ENCODE measurements at places on chromosomes 2 and 18.
A peak's percentile ranks its signal among the peaks of the same experiment; 100 is the strongest.

DNA sequence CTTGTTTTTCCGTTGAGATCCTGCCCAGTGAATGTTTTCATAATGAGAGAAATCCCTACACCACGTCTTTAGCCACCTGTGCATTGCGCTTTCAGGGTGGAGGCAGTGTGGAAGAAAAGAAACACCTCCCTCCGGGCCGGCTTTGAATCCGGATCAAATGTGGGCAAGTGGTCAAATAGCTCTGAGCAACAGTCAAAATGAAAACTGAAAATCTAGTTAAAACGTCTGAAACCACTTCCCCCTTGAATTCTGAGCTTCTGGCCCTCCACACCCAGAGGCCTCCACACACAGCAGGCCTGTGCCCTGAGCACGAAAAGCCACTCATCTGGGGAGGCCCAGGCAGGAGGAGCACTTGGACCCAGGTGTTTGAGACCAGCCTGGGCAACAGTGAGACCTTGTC, 263.6 kb upstream of the SALL3 start:
- DNase-seq = no peak

- no peak for DNase-seq
These were observed 414.6 kb downstream of the DLGAP1 start for GRCh38 chr18:4040391-4041092.

- no peak for DNase-seq
These were observed 33.1 kb upstream of the DTNA start for GRCh38 chr18:34676816-34677574.

DNA sequence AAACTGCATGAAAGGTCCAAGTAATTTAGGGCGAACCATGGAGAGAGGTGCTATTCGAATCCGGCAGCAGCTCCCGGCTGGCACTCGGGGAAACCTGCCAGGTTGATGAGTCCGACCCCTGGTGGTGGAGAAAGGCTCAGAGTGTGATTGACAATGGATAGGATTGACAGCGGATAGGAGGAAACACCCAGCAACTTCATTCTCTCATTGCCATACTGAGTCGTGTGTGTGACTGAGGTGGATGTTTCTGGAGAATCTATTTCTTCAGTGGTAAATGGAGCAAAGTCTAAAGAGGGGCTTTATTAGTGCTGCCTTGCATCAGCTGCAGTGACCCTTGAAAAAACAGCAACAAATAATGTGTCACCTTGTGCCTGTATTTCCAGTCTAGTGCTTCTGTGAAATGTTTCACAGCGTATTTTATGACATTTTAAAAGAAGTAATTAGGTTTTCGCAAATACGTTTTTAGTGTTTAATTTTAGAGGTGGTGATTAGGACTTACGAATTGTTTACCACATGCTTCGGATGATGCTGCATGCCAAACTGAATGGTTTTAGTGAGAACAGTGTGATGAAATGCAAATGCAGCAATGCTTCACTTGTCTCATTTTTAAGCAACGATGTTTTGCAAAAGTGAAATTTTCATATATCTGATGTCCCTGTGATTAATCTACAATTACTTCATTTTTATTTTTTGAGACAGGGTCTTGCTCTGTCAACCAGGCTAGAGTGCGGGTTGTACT, 102.0 kb downstream of the DCDC2C start:
- no peak for DNase-seq

- DNase-seq = no peak
These were observed 95.4 kb downstream of the HNMT start for GRCh38 chr2:138059487-138060300.

GRCh38 chr2:32375228-32375892, 18.5 kb downstream of the BIRC6 start:
- DNase-seq = no peak

DNA sequence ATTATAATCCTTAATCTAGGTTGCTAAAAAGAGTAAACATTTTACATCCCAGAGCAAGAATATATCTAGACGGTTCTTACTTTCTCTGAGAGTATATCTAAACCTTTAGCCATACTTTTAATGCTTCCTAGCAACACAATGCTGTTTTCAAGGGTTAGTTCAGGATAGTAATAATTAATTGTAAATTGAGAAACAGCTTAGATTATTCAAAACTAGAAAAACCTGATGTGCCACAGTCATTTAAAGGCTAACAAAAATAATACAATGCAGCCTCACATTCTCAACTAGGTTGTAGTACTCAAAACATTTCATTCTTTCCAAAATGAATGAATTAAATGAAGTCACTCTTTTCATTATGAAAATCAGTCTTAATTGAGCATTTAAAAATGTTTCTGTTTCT, 103.2 kb upstream of the OTX1 start:
- DNase-seq = peak; percentile 47

- no peak for DNase-seq
These were observed 4.7 kb downstream of the NMUR1 start for GRCh38 chr2:231525248-231526163.

- no peak for DNase-seq
These were observed 441.7 kb upstream of the SOX11 start for GRCh38 chr2:5250482-5250881.

DNA sequence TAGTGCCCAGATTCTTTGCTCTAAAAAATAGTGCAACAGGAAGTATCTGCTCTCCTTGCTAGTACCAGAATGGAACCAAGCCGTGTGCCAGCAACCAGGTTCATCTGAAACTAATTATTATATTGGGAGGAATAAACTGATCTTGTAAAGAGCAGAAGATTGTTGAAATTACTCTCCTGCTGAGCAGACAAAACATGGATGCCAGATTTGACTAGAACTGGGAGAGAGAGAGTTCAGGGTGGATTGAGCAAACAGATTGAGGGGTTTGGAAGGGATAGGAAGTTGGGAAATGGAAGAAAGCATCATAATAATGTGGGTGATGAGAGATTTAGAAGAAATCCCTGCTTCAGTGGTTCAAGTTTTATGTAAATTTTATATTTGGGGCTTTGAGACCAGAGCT, 160.1 kb upstream of the RASGRP3 start:
- DNase-seq = no peak

GRCh38 chr18:67876871-67877270, 360.4 kb upstream of the DSEL start:
- DNase-seq = no peak

- DNase-seq = no peak
These were observed 322.3 kb downstream of the KCNS3 start for GRCh38 chr2:18200771-18201170.

GRCh38 chr2:239724851-239725550, 300.1 kb downstream of the NDUFA10 start:
- no peak for DNase-seq

GRCh38 chr2:133166031-133166430, 402.2 kb downstream of the NCKAP5 start:
- no peak for DNase-seq

DNA sequence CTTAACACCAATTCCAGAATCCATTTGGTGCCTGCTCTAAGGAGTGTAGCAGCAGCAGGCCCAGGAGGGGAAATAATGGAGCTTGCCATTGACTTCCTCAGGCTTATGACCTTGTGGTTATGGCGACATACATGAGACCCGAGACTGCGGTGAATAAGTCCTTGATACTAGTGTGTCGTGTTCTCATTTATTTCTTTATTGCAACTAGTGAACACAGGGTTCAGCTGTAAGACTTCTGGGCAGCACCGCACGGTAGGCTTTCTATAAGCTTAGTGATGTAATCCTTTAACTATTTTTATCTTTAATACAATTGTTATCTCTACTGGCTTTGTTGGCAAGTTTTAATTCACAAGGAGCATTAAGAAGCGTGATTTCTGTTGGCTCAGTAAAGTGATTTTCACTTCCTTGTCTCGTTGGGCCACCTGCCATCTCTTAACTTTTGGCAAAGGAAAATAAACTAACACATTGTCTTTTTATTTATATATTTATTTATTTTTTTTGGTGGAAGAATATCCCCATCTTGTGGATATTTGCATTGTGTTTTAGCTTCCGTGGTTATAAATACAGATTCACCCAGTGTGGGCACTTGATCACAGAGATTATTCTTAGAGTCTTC, 139.8 kb downstream of the LTBP1 start:
- no peak for DNase-seq

DNA sequence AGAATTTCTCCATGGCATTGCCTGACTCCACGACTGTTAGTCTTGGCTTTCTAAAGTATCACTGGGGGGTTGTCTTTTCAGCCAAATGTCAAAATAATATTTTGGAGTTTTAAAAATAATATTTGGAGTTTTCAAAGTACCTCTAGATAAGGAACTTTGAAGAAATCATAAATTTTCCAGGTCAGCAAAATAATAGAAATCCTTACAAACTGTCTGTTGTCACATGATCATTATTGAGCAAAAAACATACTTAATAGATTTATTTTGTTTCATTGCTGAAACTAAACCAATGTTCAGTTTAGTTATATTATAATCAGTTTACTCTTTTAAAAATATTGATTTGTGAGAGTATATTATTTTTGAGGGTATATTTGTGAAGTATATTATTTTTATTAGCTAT, 85.7 kb downstream of the APLF start:
- DNase-seq = no peak

DNA sequence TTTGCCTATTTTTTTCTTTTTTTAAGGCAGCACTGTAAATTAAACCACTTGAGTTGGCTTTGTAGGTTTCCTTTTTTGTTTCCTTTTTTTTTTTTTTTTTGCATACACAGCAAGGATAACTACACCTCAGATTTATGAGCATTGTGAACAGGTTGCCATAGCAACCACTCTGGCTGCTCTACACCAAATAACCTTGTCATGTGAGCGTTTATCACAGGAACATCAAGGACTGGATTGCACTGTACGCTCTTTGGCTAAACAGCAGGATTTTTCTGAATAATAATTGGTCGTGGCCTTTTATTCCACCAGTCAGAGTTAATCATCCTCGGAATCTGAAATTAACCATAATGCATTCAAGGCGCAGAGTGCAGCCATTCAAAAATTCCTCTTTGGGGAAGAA, 199.1 kb upstream of the SLC14A2 start:
- DNase-seq = no peak

DNA sequence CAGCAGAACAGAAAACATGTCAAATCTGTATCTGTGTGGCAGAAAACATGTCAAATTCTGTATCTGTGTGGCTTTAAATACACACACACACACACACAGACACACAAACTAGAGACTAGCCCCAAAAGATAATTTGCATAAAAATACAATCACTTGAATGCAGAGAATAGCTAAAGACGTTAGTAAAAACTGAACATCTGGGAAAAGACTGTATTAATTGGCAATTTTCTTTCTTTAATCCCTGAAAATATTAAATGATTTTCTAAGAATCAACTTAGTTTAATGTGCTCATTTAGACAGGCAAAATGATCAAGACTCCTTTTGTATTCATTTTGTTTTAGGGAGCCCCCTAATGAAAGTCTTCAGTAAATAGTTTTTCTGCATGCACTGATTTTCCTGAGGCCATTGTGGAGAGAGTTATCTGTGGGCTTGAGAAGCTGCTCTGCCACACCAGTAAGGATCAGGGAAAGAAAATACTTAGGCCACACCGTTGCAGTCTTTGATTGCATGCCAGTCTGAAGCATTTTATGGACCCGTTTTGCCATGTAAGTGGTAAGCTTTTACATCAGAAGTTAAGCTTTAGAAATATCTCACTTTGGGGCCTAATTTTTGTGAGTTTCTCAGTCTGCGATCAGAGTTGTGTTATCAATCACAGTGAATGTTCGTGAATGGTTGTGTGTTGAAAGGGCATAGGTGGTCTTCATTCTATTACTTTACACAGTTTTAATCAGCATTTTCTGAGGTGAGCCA, 2.2 kb downstream of the SPATS2L start:
- DNase-seq = no peak

DNA sequence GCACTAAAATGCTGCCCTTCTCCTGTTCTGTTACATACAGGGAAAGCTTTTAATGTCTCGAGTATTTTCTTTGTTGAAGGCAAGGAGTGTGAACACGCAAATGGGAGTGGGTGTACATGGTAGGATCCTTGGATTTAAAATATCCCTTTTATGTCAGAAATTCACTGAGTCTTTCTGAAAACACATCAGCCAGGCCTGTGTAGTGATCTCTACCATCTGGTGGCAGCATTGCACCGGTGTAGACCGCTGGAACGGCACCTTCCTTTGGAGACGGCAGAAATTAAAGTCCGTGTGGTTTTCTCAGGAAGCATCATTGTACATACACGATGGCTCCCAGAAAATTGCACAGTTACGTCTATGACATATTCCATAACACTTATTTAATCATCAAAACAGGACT, 515.8 kb downstream of the GALR1 start:
- DNase-seq = no peak

DNA sequence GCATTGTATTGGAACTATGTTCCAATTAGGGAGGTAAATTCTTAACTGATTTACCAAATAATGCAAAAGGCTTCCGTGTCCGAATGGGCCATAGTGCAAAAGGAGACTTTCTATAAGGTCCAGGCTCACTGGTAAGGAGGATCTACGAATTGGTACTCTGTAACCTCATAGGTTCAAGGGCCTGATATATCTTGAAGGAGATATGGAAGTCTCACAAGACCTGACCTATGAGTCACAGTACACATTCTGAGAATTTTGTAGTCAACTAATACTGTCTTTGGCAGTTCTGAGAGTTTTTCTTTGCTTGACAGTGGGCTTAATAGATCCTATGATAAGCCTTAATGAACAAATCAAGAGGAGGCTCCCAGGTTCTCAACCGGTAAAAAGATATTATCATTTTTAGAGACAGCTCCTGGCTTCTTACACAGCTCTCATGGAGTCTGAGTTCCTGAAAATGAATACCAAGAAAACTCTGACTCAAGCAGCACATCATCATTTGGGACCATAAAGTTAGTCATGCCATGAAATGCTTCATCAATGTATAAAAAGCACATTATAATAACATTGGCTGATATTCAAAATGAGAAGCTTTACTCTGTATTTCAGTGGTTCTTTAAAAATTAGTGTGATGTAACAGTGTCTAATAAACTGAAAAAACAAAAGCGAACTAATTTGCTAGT, 1275.2 kb upstream of the CRIM1 start:
- DNase-seq = no peak

DNA sequence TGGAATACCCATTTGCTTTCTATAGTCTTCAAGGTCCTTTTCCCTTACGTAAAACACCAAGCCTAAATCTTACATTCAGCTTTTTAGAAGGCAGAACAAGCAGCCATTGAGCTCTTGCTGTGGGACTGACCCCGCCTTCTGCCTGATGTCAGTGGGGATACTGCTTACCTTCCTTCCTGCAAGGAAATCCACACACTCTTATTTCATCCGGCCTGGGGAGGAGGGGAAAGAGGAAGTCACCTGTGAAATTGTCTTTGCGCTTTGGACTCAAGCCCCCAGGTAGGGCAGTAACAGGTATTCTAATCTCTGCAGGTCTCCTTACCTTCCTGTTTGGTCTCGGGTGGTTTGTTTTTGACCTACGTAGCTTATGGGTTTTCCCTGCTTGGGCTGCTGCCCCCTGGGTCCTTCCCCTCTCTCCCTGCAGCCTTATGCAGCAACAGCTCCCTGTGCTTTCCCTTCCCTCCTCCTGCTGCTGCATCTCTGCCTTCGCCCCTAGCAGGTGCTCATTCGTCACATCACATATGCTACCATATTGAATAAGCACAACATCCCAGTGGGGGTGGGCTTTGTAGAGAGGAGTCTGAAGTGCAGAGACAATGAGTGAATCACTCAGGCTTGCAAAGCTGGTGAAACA, 402.5 kb upstream of the TRIB2 start:
- no peak for DNase-seq

All from NCI-H1048 (cell line).